ENCODE measurements at places on chromosomes 3 and 15.

DNA sequence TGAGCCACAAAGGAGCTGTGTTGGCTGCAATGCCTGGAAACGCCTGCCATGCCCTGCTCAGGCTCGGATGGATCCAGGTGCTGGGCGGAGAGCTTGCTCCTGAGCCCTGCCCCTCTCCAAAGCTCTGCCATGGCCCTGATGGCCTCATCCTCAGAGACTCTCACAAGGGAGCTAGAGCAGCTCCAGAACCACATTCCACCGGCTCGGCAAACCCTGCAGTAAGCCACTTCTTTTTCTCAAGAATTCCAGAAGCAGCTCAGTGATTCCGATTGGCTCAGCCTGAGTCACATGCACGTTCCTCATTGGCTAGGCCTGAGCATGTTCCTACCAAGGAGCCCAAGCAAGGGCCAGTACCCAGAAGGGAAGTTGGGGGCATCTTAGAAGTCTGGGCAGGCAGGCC, 24.8 kb downstream of the TPRA1 start:
- DNase-seq, result no peak

- DNase-seq, result no peak
Observed at GRCh38 chr3:53071882-53072431, 26.1 kb upstream of the SFMBT1 start.

GRCh38 chr3:13229273-13229949, 156.2 kb upstream of the IQSEC1 start:
- no peak for DNase-seq

DNA sequence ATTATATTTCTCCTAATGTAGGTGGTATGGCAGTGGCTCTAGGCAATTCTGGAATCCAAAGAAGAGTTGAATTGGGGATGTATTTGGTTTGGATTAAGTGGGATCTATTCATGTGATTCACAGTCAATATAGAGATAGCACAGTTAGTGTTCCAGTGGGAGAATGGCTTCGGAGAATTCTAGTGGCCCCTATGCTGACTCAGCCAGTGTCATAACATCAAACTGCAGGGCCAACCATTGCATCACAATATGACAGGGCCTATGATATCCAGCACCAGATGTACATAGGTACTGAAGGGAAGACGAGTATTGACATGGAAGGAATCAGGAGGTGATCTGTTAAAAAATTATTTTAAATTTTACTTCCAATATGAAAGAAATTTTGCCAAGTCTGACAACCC, 302.8 kb upstream of the UBE2E2 start:
- DNase-seq, result no peak

GRCh38 chr3:179000144-179000543, 71.5 kb downstream of the ZMAT3 start:
- no peak for DNase-seq

DNA sequence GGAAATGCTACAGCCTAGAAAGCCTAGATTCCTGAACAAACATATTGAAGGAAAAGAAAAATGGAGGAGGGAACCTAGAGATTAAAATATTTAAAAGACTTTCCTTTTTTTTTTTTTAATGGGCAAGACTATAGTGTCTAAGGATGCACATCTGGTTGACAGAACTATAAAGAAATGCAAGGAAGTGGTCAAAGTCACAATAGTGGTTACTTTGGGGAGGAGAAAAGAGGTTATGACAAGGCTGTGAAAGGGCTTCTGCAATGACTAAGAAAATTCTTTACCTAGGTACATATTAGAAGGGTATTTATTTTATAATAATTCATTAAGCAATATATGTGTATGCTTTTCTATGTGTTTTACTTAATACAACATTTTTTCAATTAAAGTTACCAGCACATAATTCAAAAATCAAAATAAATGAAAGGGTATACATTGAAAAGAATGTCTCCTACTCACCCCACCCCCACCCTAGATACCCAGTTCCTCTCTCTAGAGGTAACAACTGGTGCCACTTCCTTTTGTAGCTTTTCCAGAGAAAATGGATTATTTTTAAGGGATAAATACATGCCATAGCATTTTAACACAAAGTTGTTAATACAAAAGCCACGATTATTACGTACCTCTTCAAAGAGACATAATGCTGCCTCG, 70.1 kb downstream of the HERC1 start:
- no peak for DNase-seq

DNA sequence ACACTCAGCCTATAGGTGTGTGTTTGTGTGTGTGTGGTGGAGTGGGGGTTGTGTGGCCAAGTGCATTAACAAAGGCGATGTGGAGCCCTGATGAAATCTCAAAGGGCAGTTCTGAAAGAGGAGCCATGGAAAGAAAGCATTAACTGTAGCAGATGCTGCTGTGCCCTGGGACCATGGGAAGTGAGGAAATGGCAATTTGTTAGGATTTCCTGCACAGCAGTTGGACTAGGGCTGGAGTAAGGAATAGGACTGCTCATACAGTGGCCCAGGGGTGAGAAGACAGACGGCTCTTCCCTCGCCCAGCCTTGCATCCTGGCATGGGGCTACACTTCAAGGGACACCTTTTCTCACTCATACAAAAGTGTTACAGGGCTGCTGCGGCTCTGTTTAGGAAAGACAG, 12.3 kb upstream of the ZBTB38 start:
- DNase-seq, result no peak

DNA sequence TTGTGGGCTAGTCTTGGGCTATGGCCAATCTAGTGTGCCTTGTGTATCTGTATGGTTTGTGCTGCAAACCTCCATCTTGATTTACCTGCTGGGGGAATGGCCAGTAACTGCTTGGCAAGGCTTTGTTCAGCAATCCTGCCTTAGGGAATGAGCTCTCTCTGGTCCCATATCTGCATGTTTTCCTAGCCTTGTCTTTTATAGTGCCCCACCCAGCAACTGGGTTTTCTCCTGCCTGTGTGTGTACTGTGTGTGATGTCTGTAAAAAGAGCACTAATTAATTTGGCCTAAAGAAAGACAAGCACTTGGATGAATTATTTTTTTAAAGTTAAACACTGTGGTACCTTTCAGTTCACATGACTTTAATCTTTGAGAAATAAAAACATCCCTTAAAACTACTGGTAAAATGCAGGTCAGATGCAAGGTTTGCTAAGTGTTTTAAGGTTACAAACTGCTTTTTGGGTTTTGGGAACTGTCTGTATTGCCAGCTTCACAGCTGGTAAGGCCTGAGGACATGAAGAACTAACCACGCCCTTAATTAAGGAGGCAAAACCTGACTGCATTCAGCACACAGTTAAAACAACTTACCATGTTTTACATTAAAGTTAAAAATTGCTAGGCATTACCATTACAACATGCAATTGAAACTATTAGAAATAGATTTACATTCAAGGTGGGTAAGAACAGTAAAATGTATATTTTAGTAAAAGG, 1169.2 kb downstream of the OTOL1 start:
- DNase-seq, result no peak

- DNase-seq, result no peak
Observed at GRCh38 chr3:17631609-17632008, 110.8 kb downstream of the TBC1D5 start.

- DNase-seq, result no peak
Observed at GRCh38 chr15:80967451-80967850, 22.2 kb downstream of the MESD start.

DNA sequence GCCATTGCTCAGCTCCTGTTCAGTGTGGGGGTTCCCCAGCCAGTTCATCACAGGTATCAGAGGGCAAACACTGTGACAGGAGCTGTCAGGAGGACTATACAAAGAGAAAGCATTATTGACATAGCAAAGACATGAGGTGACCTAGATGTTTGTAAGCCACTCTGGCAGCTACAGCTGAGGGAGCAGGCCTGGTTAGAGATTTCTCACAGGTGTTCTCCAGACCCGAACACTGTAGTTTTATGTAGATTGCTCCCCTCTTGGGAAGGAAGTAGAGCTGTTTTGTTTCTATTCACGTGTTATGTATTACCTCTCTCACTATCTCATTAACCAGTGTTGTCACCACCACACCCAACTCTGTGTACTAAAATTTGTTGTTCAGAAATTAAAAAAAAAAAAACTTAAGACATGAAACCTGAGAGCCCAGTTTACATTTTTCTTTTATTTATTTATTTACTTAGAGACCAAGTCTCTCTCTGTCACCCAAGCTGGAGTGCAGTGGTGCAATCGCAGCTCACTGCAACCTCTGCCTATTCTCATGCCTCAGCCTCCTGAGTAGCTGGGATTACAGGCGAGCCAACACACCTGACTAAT, 123.7 kb downstream of the RBPMS2 start:
- DNase-seq, result no peak

GRCh38 chr3:120753810-120754209, 11.3 kb downstream of the GTF2E1 start:
- DNase-seq, result no peak

DNA sequence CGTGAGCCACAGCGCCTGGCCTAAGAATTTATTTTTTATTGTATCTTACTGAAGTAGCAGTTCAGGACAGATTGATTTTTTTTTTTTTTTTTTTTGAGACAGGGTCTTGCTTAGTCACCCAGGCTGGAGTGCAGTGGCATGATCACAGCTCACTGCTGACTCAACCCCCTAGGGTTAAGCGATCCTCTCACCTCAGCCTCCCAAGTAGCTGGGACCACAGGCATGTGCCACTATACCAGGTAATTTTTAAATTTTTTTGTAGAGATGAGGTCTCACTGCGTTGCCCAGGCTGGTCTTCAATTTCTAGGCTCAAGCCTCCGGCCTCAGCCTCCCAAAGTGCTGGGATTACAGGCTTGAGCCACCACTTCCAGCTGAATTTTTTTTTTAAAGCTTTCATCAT, 99.8 kb upstream of the HERC1 start:
- peak; percentile 70 for DNase-seq

- no peak for DNase-seq
Observed at GRCh38 chr3:53807117-53807810, 39.0 kb downstream of the CHDH start.

DNA sequence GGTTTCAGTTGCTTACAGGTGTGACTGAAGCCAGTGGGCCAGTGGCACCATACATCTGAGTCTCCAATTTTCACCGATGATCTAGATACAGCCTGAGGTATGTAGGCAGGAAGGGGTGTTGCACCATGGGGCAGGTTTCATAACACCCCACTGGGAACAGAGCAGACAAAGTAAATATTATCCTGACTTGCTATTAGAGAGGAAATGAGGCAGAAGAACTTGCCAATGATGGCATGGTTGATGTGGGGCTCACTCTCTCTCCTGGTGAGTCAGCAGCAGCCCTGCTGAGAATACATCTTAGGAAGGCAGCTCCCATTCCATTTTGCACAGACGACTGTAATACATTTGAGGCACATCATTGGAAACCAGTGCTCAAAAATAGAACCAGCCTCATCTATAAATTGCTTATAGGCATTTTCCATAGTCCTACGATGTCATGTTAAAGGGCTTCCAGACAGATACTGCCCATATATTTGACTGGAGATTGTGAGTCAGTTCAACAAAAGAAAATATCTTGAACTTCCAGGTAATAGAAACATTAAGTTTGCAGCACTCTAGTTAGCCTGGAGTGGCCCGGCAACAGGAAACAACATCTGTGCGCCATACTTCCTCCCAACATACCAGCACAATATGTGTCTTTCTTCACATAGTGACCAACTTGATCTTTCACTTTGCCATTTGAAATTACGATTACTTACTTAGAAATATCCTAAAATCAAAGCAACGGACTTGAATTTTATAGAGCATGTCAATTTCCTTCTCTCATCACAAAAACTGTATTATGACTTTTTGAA, 175.5 kb downstream of the NECTIN3 start:
- DNase-seq, result peak; percentile 9

DNA sequence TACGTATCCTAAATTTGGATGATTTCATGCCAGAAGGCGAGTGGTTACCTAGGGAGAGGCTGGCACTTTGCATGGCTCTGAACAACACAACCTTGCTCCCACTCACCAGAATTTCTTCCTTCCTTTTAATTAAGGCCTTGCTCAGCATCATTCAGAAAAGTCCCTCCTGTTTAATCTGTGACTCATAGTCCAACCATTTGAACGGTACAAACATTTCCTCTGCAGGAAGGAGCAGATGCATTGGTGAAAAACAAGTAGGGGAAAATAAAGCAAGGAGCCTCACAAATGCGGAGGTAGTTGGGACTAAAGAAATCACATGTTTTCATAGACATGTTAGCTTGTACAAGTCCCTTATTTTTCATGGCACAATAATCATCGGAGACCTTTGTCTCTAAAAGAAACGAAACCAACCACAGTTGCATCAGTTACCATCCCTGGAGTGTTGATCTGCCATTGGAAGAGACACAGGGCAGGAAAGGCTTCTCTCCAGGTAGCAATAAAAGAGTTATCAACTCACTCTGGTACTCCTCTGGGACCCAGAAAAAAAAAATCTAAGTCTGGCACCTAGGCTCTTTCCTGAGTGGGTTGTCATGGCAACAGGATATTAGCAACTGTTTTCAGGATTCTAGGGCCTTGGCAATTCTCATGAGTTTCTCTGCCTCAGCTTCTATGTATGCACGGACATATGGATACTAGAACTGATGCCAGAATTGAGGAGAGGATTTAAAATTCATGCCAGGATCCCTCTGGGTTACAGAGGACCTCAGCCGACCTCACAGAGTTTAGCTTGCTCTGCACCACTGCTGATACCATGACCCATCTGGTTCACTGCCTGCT, 255.4 kb upstream of the ARPP21 start:
- peak; percentile 58 for DNase-seq

GRCh38 chr3:89332386-89332785, 225.0 kb downstream of the EPHA3 start:
- DNase-seq, result no peak

GRCh38 chr3:45574067-45574494, 20.5 kb upstream of the LIMD1 start:
- no peak for DNase-seq

GRCh38 chr3:10508235-10508618, 2.8 kb upstream of the ATP2B2 start:
- DNase-seq, result no peak

DNA sequence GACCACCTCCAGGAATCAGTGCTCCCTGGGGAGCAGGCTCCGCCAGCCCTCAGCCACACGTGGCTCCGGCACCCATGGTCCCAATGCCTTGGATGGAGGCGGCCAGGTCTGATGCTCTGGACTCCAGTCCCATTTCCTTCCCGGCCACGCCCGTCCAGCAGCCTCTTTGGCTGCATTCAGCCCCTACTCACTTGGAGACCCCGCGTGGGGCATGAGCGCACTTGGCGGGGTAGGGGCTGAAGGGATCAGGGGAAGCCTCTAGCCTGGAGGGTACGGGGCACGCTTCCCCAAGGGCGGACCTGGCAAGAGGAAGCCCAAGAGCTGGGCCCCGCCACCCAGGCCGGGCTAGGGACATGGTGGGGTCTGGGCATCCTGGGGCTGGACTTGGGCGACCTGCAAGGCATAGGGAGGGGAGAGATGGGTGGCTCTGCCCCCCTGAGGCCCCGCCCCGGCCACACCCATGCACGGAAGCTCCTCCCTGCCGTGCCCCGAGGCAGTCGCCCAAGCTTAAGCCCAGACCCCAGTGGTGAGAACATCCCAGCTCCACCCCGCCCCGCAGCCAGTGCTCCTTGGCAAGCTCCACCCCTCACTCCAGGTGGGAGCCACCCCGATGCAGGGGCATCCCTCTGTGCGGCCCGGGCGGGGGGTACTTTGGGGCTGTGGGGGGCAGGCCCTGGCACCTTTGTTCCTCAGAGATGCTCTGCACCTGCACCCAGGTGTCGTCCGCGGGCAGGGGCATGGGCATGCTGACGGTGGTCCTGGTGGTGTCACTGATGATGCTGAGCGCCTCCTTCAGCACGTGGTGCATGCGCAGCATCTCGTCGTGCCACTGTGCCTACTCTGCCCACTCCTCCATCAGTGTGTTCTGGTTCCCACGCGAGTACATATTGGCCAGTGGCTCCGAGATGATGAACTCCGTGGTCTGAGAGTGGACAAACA, 163.5 kb downstream of the GOLGA6L4 start:
- no peak for DNase-seq
